ENCODE measurements at places on chromosomes 7 and 10.

DNA sequence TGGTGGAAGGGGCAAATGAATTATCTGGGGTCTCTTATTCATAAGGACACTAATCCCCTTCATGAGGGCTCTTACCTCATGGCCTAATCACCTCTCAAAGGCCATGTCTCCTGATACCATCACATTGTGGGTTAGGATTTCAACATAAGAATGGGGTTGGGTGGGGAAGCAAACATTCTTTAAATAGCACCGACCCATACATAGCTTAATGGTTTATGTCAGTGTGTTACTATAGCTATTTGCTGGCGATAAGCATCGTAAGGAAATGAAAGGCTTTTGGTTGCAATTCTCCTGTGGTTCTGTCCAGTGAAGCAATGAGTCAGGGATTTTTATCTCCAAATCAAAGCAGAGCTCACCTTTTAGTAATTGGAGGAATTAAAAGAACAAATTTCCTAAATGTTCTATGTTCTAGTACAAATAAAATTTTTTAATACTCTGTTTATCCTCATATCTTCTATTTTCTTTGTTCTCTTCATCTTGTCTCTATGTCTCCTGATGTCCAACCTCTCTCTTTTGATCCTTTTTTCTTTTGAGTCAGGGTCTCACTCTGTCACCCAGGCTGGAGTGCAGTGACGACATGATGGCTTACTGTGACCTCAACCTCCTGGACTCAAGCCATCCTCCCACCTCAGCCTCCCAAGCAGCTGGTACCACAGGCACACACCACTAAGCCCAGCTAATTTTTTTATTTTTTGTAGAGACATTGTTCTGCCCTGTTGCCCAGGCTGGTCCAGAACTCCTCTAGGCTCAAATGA is 57.0 kb upstream of the GLCCI1 start:
- DNase-seq = no peak

GRCh38 chr7:30202671-30203070 is 67.9 kb downstream of the MTURN start:
- no peak for DNase-seq

- no peak for DNase-seq
Measured at GRCh38 chr10:43258562-43259212, 8.2 kb downstream of the RASGEF1A start.

GRCh38 chr7:132738254-132738653 is 162.0 kb upstream of the PLXNA4 start:
- DNase-seq = no peak

DNA sequence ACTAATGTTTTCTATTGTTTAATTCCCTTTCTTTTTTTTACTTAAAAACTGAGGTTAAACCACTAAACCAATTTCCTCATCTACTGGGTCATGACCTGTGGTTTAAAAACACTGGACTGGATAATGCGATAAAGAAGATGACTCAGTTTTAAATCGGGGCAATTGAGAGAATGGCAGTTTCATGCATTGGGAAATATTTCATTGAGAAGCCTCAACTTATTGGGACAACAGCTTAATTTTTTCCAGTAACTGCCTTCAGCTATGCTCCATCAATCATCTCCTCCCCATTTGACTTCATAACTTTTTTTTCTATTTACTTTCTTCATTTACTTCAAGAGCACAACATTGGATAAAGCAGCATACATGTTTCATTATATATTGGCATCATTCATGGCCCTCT is 61.8 kb upstream of the MET start:
- DNase-seq = no peak

Data from T47D (cell line).